ENCODE measurements at places on chromosomes 2 and 18. TPM values are rescaled to one million over a fixed set of nuclear protein-coding genes. Genes with fewer than 3 reads are reported as not detected.

GRCh38 chr2:54206596-54206995 lies 49.4 kb downstream of the TSPYL6 start:
- no peaks in the 10 kb centered on the region for H3K27me3 ChIP-seq
- H3K27ac ChIP-seq, result no peak overlapping the region
- no peak overlapping the region for H3K4me3 ChIP-seq
- DNase-seq, result no peak

- no peak overlapping the region for H3K4me3 ChIP-seq
- H3K36me3 ChIP-seq, result no peaks in the 10 kb centered on the region
- no peaks in the 10 kb centered on the region for H3K27me3 ChIP-seq
- no peak overlapping the region for H3K27ac ChIP-seq
- H3K4me1 ChIP-seq, result no peaks in the 10 kb centered on the region
- DNase-seq, result no peak
These were observed 21.2 kb downstream of the MRPL33 start for GRCh38 chr2:27792759-27793158.

DNA sequence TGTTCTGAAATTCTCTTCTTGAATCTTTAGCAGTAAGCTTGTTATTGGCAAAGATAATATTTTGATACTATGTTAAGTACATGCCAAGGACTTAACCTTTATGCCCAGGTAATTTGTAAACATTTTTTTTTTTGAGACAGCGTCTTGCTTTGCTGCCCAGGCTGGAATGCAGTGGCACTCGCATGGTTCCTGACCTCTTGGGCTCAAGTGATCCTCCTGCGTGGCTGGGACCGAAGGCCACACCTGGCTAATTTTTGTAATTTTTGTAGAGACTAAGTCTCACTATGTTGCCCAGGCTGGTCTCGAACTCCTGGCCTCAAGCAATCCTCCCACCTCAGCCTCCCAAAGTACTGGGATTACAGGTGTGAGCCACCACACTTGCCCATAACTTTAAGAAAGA lies 35.7 kb upstream of the ZCCHC2 start:
- DNase-seq, result no peak
- no peak overlapping the region for H3K4me3 ChIP-seq
- H3K27ac ChIP-seq, result no peak overlapping the region

Gene HDHD2
- 14.2 TPM for total RNA-seq

Gene RAX
- not detected for total RNA-seq

DNA sequence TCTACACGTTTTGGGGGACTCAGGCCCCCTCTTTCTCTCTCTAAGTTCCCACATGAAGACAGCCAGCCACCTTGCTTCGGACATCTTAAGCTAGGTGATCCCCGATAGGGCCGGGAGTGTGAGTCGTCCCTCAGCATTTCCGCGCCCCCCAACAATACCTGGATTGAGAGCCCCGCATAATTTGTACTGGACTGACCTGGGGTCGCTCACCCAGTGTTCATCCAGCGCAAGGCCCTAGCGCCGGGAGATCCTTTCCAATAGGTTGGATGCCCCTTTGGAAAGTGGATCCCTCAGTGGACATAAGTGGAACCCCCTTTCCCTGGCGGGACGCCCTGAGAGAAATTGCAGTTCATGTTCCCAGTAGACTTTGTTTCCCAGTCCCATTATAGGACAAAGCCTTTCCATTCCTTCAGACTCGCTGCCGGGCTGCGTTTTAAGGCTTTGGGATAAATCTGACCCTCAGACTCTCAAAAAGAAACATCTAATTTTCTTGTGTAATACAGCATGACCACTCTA lies 77.8 kb upstream of the KCNH7 start:
- H3K27me3 ChIP-seq, result no peaks in the 10 kb centered on the region
- no peaks in the 10 kb centered on the region for H3K4me1 ChIP-seq
- H3K36me3 ChIP-seq, result no peaks in the 10 kb centered on the region
- no peak overlapping the region for H3K4me3 ChIP-seq
- no peak overlapping the region for H3K27ac ChIP-seq
- no peak for DNase-seq

GRCh38 chr2:205754285-205754923 lies 72.1 kb downstream of the NRP2 start:
- no peaks in the 10 kb centered on the region for H3K36me3 ChIP-seq
- H3K27ac ChIP-seq, result peak overlapping the region; percentile 56
- no peak overlapping the region for H3K4me3 ChIP-seq
- H3K27me3 ChIP-seq, result no peaks in the 10 kb centered on the region
- H3K4me1 ChIP-seq, result peaks cover 12% of the 10 kb centered on the region

DNA sequence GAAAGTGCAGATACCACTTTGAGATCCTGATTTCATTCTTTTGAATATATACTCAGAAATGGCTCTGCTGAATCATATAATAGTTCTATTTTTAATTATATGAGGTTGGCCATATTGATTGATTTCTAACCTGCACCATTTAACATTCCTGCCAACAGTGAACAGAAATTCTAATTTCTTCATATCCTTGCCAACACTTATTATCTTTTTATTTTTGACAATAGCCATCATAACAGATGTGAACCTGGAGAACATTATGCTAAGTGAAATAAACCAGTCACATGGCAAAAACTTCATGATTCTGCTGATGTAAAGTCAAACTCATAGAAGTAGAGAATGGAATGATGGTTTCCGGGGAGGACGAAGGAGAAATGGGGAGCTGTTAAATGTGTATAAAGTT lies 344.5 kb upstream of the CYRIA start:
- H3K4me1 ChIP-seq, result no peaks in the 10 kb centered on the region
- H3K36me3 ChIP-seq, result no peaks in the 10 kb centered on the region
- H3K27ac ChIP-seq, result no peak overlapping the region
- DNase-seq, result no peak
- no peak overlapping the region for H3K4me3 ChIP-seq
- H3K27me3 ChIP-seq, result no peaks in the 10 kb centered on the region

DNA sequence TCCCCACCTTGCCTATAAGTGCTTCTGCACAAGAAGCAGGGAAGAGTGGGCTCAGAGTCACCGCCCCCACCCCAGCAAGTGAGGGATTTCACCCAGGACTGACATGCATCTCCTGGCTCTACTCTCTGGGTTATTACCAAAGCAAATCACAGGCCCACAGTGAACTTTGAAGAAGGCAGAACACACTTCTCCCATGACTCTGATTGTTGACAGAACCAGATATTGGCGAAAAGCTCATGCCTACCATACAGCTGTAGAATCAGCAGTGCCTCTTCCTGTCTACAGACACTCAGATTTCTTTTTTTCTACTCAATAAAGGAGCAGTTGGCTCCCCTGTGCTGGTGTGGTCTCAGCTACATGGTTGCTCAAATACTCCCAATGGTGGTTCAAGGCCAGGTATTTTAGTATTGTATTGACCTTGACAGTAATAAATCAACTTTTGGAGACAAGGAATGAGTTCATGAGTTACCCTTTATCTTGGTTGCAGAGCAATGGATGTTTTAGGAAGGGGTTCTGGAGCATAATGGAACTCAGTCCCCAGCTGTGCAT lies 512.9 kb upstream of the ID2 start:
- H3K27me3 ChIP-seq, result no peaks in the 10 kb centered on the region
- DNase-seq, result no peak
- H3K27ac ChIP-seq, result no peak overlapping the region

Gene NEU2
- total RNA-seq, result 5.3 TPM

Gene ABCG8
- not detected for total RNA-seq

Gene PRSS56
- total RNA-seq, result not detected

Gene GAD1
- total RNA-seq, result not detected

Gene SCYGR5
- total RNA-seq, result not detected

Gene FEV
- total RNA-seq, result not detected

DNA sequence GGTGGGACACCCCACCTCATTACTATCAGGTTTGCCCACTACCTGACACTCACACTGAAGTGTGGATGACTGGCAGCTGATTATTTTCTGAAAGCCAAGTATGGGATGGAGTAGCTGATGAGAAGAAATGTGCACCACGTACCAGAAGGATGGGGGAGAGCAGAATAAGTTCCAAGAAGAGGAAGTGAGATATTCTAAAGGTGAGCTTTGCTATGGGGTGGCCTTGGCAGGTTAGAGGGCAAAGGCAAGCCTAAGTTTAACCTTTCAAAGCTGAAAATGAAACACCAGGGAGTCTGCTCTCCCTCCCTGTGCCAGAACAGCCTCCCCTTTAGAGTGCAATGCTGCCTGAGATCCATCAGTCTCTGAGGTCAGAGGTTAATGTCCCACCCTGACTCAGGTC lies 196.1 kb upstream of the OSR1 start:
- no peaks in the 10 kb centered on the region for H3K36me3 ChIP-seq
- no peak overlapping the region for H3K4me3 ChIP-seq
- no peaks in the 10 kb centered on the region for H3K4me1 ChIP-seq

- peaks cover 68% of the 10 kb centered on the region for H3K4me1 ChIP-seq
- no peaks in the 10 kb centered on the region for H3K27me3 ChIP-seq
- H3K4me3 ChIP-seq, result peak overlapping the region; percentile 32
- peak overlapping the region; percentile 68 for H3K27ac ChIP-seq
- no peaks in the 10 kb centered on the region for H3K36me3 ChIP-seq
These were observed 47.3 kb downstream of the LDLRAD4 start for GRCh38 chr18:13265911-13266217.

GRCh38 chr2:100796499-100797100 lies 23.3 kb upstream of the NPAS2 start:
- H3K4me3 ChIP-seq, result no peak overlapping the region
- H3K4me1 ChIP-seq, result no peaks in the 10 kb centered on the region
- no peaks in the 10 kb centered on the region for H3K36me3 ChIP-seq
- H3K27ac ChIP-seq, result no peak overlapping the region

GRCh38 chr2:16588565-16588964 lies 77.1 kb downstream of the CYRIA start:
- no peaks in the 10 kb centered on the region for H3K4me1 ChIP-seq
- H3K27ac ChIP-seq, result no peak overlapping the region
- no peak for DNase-seq
- H3K36me3 ChIP-seq, result no peaks in the 10 kb centered on the region
- no peak overlapping the region for H3K4me3 ChIP-seq
- H3K27me3 ChIP-seq, result no peaks in the 10 kb centered on the region

- no peak for DNase-seq
- peak overlapping the region; percentile 93 for H3K27ac ChIP-seq
- peak overlapping the region; percentile 84 for H3K4me3 ChIP-seq
- H3K4me1 ChIP-seq, result peaks cover 28% of the 10 kb centered on the region
- H3K36me3 ChIP-seq, result no peaks in the 10 kb centered on the region
These were observed 542 bp downstream of the PGAP1 start for GRCh38 chr2:196925768-196926561.

Measured in suprapubic skin (tissue), 4 donors.